ENCODE measurements at places on chromosomes 5 and 9.
A peak's percentile ranks its signal among the peaks of the same experiment; 100 is the strongest.

GRCh38 chr9:90987566-90987965 is 185.9 kb downstream of the SYK start:
- DNase-seq = no peak

GRCh38 chr5:30505014-30505886 is 688.2 kb upstream of the CDH6 start:
- peak; percentile 43 for DNase-seq

DNA sequence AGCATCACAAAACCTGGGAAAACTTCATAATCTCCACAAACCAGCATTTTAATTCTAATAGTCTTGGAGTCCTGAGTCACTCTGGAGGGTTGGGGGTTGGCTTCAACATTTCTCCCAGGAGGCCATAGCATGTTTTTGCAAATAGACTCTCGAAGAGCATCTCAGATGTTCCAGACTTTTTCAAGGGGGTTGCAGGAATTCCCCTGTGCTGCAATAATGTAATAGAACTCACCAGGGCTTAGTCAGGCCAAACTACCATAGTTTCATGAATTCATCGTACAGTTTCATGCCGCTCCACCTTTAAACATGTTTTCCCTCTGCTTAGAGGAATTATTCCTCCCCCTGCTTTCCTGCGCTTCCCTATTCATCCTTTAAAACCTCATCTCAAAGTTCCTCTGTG is 499.5 kb upstream of the KLF4 start:
- no peak for DNase-seq

- no peak for DNase-seq
These were observed 165.5 kb downstream of the CACNA1B start for GRCh38 chr9:138043061-138043410.

GRCh38 chr5:180540050-180540694 is 46.0 kb downstream of the CNOT6 start:
- no peak for DNase-seq

DNA sequence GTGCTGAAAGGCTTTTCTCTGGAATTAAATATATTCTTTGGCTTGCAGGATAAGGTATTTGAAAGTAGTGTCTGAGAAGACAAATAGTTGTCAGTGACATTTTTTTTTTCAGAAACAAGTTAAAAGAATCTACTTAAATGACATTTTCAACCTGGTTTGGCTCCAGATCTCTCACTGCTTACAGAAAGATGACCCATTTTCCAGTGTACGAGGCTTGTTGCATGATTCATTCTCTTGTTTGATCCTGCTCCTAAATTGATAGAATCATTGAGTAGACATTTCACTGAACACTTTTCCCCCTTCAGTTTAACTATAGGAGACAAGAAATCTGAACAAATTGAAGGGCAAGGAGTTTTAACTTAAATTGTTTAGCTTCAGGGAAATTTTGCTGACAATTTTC is 546.1 kb downstream of the ZNF608 start:
- DNase-seq = no peak

GRCh38 chr9:121268598-121268850 is 562 bp downstream of the GSN start:
- no peak for DNase-seq

DNA sequence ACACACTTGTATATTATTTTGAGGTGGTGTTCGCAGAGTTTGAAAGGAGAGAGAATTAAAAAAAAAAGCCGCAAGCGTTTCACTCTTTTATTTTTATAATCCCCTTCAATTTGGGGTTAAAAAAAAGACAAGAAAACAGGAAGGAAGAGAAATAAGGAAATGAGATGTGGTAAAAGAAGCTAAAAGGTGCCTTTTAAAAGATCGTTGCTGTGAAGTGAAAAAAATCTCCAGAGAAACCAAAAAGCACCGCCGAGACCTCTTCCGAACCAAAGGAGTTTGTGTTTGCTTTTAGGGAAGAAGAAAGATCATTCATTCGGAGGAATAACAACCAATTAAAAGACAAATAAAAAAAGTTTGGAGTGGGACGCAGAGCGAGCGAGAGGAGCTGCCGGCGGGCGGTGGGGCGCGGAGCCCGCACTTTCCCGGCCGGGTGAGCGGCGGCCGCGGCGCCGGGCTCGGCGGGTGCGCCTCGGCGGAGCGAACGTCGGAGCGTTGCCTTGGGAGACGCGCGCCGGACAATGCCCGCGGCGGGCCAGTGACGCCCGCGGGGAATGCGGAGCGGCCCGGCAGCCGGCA is 355 bp downstream of the TLE4 start:
- no peak for DNase-seq

GRCh38 chr5:128412145-128412930 is 125.7 kb downstream of the FBN2 start:
- no peak for DNase-seq

- no peak for DNase-seq
These were observed 59.5 kb downstream of the PIK3R1 start for GRCh38 chr5:68274847-68275651.

DNA sequence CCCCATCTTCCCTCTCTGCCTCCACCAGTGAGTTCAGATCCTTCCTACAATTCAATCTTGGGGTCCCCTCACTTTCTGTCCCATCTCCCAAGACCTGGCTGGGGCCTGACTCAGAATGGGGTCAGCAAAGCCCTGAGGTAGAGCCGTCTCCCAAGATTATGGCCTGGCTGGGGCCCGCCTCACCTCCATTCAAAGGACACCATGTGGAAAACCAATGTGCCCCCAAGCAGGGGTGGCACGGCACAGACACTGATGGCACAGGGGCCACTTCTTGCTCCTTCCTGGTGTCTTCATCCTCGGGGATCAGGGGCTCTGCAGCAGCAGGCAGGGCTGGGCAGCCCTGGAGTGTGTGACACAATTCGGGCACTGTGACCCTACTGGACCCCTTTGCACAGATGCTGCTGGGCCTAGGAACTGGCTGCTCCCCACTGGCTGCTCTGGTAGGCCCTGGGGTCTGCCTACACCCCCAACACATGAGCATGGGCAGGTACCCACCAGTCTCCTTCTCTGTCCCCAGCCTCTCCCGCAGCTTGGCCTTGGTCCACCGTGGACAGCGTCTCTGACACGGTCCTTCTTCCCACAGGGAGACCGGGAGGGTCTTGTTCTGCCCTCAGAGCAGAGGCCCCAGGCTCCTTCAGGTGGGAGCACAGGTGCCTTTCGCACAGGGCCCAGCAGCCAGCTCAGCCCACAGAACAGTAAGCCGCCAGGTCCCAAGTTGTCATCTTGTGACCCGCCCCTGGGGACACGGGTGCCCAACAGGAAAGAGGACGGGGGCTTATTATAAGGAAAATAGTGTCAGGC is 89.5 kb downstream of the ADAMTS2 start:
- DNase-seq = no peak

GRCh38 chr5:171010816-171011215 is 149.0 kb downstream of the RANBP17 start:
- no peak for DNase-seq

GRCh38 chr5:74250304-74251102 is 390.0 kb downstream of the ENC1 start:
- no peak for DNase-seq

GRCh38 chr5:135880278-135880677 is 15.4 kb downstream of the IL9 start:
- DNase-seq = peak; percentile 41

DNA sequence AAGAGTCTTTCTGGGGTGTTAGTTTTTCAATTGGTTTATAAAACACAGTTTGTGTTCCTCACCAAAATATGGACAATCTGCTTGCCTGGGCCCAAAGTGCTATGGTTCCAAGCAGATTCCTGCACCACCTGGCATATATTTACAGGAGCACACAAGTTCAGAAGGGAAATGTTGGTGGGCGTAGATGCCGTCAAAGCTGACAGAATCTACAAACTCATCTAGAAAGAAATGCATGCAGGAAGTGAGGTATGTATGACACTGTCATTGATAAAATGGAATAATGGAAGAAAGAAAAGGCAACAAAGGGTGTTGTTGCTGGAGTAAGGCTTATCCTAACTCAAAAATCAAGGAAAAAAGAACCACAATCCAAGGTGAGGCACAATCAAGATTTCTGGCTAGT is 225.8 kb downstream of the MLLT3 start:
- no peak for DNase-seq

DNA sequence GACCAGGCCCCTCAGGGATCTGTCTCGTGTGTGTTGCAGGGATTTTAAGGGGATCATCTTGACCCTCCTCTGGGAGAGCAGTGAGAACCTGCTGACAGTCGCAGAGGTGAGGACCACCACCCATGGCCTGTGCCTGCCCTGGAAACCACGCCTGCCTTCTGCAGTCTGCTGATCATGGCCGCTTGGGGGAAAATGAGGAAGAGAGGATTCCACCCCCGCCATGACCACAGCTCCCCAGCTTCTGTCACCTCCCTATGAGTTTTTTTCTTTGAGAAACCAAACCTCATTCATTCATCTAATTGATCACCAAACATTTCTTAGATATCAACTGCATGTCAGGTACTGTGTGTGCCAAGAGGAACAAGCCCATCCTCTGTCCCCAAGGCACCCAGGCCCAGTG is 46.3 kb upstream of the TDRD7 start:
- no peak for DNase-seq

GRCh38 chr5:18048449-18048848 is 414.2 kb downstream of the TAF11L14 start:
- DNase-seq = no peak

DNA sequence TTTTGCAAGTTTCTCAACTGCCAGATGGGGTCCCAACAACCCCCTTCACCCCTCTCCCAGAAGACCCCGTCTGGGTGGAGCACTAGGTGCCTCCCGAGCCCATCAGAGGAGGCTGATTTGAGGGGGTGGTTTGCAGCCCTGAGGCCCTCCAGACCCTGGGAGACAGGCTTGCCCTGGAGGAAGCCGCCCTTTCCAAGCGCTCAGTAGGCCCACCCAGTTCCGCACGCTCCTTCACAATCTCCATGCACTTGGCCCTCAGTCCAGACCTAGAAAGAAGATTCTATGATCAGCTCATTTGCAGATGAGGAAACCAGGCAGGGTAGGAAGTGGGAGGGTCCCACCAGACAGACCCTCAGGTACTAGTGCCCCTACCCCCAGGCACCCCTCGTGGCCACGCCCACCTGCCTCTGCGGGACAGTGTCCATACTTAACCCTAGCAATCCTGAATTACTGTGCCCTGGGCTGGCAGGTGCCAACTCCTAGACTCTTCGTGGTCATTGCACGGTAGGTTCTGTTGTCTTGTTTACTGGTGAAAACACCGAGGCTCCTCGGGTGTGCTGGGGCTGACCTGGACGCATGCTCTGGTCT is 22.3 kb downstream of the OR2V1 start:
- no peak for DNase-seq

DNA sequence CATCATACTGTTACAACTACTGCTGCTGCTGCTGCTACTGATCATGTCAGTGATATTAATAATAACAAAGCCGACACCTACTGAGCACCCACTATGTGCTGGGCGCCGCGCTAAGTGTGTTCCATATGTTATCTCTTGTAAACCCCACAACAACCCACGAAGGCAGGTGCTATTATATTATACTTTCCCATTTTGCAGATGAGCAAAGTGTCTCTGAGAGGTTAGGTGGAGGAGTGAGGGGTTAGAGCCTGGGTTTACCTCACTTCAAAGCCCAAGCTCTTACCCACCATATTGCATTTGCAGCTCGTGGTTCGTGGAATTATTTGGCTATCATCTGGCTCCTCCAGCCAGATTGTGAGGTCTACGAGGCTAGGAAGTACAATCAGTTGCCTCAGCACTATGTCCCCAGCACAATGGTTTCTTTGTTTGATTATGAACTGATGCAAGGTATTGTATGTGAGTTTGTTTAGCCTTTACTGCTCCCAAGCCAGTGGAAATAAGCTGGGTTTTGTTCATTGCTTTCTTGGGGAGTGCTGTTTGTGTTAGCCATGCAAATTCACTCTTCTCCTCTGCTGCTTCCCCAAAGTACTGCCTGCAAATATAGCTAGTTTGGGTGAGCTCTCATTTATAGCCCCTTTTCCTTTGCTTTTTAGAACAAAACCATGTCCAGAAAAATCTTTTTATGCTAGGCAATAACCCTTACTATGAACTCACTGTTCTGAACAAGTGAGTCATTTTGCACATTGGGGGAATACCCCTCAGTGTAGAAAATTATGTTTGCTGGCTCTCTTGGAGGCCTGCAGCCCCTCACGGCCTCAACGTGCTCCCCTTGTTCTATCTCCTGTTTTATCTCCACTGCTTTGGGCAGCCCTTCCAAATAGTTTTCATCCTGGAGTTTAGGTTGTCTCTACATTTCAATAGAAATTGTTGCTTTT is 47.9 kb downstream of the ALG2 start:
- DNase-seq = peak; percentile 31

DNA sequence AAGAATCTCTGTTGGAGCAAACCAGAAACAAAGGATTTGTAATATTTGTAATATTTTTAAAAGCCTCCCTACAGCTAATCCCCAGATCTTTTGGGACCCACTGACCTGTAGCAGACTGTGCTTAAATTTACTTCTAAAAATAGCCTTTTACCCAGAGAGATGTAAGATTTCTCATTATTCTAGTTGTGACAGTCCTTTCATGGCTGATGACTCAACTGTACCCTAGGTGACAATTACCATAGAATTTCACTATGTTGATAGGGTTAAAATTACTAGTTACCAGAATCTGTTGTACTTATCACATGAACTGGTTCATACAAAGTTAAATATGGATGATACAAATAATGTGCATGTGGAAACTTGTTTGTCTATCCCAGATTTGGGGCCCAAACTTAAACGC is 543.9 kb upstream of the SEMA6A start:
- no peak for DNase-seq

- DNase-seq = no peak
These were observed 3.1 kb upstream of the GLIS3 start for GRCh38 chr9:4303006-4303405.

DNA sequence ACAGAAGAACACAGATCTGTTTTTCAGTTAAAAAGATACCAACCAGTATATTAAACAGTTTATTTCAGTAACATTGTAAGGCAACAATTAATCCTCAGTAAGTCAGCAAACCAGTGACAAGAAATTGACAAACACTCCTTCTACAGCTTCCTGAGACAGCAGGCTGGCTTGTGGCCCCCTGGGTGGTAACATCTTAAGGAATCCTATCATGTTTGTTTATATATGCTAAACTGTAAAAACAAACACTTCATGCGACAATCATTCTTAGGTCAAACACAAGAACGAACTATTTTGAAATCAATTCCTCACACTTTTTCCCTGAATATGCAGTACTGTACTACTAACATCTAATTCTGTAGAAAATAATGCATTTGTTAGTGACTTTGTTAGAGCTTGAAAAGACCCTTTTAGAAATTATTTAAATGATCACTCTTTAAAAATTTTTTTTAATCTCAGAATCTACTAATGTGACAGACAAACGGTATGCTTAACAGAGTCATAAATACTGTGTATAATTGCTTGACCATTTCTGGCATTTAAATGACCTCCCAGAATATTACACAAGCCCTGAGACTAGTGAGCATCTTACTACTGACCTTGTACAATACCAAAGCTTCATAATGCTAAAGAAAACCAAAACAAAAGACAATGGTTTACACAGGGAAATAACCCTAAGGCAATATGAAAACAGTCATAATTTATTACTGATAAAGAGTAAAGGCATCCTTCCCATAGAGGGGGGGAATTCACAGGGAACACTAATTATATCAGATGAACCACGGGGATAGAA is 48.2 kb downstream of the ERMP1 start:
- DNase-seq = no peak

All from urothelium cell line (cell line).